ENCODE measurements at places on chromosomes 5 and 9.

GRCh38 chr5:88925692-88926490 lies 42.9 kb upstream of the MEF2C start:
- DNase-seq, result no peak

DNA sequence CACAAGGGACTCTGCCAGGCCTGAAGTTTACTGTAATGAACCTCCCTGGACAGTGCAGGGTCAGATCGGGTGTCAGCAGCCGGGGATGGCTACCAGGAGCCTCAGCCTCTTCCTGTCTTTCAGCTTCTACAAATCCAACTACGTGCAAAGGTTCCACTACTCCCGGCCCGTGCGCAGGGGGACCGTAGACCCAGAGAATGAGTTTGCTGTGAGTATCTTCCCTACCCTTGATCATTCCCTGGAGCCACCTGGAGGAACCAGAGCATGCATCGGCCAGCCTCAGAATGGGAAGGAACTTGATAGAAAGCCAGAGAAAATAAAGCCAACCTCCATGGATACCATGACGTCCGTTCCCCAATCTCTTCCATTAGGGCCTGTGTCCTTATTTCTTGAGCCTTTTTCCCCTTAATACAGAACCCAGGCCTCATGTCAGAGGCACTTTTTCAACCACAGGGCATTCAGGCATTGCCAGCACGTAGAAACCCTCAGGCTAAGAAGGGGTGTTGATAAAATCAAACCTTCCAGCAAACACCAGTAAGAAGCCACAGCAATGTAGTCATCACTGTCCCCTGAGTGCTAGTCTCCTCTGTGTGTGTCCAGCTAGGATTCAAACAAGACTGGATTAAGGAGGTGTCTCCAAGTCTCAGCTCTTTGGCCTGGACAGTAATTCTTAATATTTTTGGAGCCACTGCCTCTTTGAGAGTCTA lies 49.0 kb upstream of the FOXI1 start:
- peak; percentile 10 for DNase-seq

DNA sequence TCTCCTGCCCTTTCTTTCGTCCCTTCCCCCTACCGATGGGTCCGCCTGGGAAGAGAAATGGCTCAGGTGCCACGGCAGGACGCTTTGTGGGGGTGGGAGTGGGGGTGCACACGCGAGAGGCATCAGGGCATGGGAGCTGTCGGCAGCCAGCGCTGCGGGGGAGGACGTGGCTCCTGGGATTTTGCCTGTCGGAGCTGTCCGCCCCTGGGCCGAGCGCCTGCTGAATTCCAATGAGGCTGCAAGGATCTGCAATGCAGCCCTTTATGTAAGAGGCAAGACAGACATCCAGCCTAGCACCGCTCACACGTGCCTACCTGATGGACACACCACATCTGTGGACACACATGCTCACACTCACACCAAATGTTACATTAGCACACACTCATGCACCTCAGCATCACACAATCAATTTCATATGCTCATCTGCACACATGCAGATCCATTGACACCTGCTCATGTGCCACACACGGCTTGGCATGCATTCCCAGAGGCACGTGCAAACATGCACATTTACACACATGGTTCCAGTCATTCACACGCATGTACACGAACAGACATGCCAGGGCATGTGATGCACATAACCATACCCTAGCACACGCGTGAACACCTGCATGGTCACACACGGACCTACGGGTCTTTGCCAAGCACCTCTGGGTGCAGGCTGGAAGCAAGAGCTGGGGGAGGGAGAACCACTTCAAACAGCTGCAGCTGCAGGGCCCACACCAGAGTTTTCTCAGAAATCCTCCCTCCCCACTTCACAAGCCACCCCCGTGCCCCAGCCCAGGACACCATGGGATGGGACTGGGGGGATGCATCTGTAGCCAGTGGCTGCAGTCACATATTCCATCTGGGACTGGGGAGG lies 1.4 kb downstream of the GRIN1 start:
- DNase-seq, result peak; percentile 50

- DNase-seq, result no peak
These were observed 450.0 kb downstream of the TLE1 start for GRCh38 chr9:81239388-81239787.

DNA sequence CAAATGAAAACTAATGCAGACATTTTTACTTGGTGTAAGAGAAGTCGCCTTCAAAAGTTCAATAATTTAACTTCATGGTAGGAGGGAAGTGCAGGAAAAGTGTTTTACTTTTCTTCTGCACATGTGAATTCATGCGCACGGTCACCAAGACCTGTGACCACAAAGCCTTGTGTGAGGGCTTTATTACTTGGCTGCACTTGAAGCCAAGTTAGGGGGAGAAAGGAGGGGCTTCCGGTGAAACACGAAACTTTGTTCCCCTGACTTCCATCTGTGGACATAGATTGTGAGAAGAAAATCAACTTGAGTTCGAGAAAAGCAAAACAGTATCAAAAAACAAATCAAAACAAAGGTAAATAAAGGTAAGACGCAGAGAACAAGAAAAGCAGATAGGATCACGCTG lies 239.9 kb downstream of the ROR2 start:
- DNase-seq, result no peak

- DNase-seq, result no peak
These were observed 9.9 kb downstream of the SLC6A3 start for GRCh38 chr5:1435369-1435768.

GRCh38 chr9:34371886-34372466 lies 4.7 kb downstream of the MYORG start:
- DNase-seq, result no peak

GRCh38 chr9:136174779-136175615 lies 29.9 kb downstream of the LHX3 start:
- no peak for DNase-seq

- DNase-seq, result no peak
These were observed 250.5 kb downstream of the BNC2 start for GRCh38 chr9:16619914-16620520.

DNA sequence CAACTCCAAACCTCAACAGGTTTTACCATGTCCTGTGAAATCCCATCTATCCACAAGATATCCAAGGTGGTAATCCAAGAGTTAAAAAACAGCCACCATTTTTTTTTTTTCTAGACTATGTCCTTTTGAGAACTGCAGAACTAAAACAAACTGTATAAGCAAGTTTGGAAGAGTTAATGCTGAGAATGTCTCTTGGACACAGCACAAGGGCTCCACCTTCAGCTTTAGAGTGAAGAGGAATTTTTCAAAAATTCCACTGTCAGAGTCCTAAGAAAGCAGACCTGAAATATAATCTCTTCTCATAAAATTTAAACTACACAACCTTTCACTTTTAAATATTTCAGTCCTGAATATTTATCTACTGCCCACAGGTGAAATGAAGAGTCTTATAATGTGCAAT lies 167.8 kb upstream of the CCNG1 start:
- DNase-seq, result no peak

- DNase-seq, result no peak
These were observed 37.2 kb downstream of the MRPS27 start for GRCh38 chr5:72282878-72283277.

GRCh38 chr9:84322828-84323227 lies 17.7 kb downstream of the SLC28A3 start:
- no peak for DNase-seq

DNA sequence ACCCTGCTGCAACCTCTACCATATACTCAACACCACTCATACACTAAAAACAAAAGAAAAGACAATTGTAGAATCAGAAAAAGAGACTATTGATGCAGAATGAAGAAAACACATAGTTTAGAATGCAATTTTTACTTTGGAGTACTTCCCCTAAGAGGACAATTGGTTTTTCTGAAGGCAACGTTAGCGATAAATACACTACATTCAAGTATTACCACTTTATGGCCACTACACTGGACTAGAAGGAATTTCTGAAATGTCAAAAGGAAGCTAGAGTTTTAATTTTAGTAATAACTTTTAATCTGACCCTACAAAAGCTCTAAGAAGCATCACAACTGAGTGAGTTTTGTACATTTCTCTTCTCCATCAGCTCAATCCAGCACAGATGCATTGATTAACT lies 24.7 kb downstream of the PUM3 start:
- DNase-seq, result no peak

DNA sequence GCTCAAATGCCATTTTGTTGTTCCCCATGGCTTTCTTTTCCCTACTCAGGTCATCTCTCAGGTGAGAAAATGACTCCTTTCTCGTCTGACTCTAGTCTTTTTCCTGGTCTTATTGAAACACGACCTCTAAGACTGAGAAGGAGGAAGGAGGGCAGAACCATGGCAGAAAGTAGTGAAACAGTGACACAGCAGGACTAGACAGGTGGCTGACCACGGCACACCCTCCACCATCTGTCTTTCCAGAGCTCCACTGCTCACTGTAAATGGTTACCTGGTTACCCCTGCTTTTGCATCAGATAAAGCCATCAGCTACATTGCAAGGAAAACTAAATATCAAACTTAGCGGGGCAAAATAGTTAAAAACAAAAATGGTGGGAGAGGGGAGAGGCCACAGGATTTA lies 30.9 kb downstream of the NR4A3 start:
- no peak for DNase-seq

GRCh38 chr5:38541174-38541725 lies 15.2 kb downstream of the LIFR start:
- no peak for DNase-seq

- DNase-seq, result no peak
These were observed 69.8 kb downstream of the ESM1 start for GRCh38 chr5:54915466-54916027.

- DNase-seq, result no peak
These were observed 367.1 kb upstream of the MPDZ start for GRCh38 chr9:13646500-13647021.

DNA sequence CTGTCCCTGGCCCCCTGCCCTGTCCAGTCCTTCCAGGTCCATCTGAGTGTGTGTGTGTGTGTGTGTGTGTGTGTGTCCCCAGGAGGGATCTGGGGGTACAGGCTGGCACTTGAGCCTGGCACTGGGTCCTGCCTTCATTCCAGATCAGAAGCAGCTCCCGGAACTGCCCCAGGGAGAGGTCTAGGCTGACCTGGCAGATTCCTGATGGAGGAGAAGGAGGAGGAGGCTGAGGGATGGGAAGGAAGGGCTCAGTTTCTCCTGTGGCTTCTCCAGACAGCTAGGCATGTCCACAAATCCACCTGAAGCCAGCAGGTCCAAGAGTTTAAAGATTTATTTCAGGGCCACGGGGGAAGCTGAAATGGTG lies 328 bp downstream of the NDST1 start:
- no peak for DNase-seq

GRCh38 chr5:74625742-74626241 lies 14.7 kb downstream of the ENC1 start:
- DNase-seq, result peak; percentile 78

DNA sequence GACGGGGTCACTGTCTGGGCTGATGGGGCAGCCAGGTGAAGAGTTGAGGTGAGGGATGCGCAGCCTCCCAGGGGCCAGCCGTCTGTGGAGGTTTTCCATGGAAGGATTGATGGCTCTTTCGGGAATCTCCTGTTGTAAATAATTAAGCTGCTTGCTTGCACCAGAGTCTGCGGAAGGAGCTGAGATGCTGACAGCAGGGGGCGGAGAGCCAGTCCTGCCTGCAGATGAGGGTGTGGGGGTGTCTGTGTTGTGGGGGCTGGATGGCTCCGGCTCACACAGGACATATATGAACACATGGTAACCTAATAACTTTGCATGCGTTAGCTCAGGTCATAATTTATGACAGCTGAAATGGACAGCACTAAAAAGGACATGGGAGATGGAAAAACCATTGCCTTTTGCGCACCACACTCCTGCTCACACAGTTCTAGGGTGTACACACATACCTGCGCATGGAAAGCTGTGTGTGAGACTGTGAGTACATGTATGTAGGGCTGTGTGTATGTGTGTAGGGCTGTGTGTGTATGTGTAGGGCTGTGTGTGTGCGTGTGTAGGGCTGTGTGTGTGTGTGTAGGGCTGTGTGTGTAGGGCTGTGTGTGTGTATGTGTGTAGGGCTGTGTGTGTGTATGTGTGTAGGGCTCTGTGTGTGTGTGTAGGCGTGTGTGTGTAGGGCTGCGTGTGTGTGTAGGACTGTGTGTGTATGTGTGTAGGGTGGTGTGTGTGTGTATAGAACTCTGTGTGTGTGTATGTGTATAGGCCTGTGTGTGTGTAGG lies 36.8 kb upstream of the SEMA4D start:
- DNase-seq, result no peak

DNA sequence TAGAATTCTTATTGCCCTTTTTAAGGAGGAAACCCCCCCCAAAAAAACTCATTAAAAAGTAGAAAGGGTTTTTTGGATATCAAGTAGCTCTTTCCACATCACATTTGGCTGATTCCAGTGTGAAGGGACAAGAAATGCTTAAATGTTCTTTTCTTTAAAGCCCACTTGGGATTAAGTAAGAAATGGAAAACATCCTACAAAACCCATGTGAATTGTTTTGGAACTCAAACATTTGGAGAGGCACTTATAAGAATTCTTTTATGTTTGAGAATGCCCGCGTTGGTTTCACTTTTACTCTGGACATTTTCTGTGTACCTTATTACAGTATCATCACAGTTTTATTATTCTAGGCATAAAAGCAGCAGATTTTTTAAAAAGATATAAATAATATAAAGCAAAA lies 301.1 kb upstream of the ACTBL2 start:
- no peak for DNase-seq

- DNase-seq, result no peak
These were observed 616.5 kb downstream of the PTPRD start for GRCh38 chr9:9996259-9996658.

DNA sequence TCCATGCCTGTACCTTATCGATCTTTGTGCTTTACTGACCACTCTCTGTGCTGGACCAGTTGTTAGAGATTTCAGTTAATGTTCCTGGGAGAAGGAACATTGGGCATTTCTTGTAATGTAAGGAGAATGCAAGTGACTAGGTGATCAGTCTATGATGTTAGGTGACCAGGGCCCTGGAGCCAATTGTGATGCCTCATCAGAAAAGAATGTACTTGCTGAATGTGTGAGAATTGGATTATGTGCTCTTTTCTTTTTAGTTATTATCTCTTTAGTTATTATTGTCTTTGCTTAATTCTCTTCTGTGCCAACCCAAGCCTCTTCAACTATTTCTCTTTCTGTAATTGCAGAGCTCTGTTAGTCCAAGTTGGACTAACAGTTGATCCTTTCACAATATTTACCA lies 92.9 kb downstream of the LRRC70 start:
- DNase-seq, result no peak

DNA sequence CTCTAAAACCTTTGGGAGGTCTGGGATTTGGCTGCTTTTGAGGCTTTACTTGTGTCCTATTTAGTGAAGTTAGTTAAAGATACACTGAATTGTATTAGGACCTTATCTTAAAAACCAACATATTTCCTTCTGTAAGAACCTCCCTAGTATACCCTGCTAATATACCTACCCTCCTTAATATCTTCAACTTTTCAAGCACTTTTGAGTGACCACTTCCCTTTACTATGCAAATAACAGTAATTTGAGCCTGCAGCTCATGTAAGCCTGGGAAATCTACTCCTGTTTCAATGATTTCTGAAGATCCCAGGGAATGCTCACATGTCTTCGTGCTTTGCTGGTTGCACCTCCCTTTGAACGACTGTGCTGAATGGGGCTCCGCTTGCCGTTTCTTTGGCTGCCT lies 358.5 kb downstream of the YTHDC2 start:
- DNase-seq, result no peak

- DNase-seq, result no peak
These were observed 982.1 kb downstream of the DTWD2 start for GRCh38 chr5:118006219-118006618.

Data from endodermal cell (in vitro differentiated cells).